ENCODE measurements at places on chromosomes 16 and 17.

DNA sequence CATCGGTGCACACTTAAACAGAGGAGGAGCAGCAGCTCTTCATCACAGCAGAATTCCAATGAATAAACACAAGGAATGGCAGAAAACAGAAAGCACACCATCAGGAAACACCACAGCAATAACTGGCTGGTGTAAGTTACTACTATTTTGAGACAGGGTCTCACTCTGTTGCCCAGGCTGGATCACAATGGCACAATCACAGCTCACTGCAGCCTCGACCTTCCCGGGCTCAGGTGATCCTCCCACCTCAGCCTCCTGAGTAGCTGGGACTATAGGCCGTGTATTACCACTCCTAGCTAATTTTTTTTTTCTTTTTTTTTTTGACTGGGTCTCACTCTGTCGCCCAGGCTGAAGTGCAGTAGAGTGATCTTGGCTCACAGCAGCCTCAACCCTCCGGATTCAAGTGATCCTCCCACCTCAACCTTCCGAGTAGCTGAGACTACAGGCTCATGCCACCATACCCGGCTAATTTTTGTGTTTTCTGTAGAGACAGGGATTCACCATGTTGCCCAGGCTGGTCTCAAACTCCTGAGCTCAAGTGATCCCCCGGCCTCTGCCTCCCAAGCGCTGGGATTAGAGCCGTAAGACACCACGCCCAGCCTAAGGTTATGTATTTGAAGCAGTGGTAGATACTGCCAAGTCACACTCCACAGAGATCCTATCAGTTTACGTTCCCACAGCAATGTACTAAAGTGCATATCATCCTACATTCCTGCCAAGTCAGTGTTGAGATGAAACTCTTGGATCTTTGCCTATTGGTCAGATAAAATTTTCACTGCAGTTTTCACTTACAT lies 20.7 kb downstream of the TRAP1 start:
- DNase-seq, result no peak

DNA sequence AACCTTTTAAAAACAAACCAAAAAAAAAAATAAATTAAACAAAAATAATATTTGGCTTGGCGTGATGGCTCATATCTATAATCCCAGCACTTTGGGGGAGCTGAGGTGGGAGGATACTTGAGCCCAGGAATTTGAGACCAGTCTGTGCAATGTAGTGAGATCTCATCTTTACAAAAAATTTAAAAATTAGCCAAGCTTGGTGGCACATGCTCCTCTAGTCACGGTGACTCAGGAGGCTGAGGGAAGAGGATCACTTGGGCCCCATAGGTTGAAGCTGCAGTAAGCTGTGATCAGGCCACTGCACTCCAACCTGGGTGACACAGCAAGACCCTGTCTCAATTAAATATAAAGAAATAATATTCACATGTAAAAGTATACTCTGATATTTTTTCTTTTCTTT lies 12.2 kb downstream of the GNGT2 start:
- DNase-seq, result no peak

DNA sequence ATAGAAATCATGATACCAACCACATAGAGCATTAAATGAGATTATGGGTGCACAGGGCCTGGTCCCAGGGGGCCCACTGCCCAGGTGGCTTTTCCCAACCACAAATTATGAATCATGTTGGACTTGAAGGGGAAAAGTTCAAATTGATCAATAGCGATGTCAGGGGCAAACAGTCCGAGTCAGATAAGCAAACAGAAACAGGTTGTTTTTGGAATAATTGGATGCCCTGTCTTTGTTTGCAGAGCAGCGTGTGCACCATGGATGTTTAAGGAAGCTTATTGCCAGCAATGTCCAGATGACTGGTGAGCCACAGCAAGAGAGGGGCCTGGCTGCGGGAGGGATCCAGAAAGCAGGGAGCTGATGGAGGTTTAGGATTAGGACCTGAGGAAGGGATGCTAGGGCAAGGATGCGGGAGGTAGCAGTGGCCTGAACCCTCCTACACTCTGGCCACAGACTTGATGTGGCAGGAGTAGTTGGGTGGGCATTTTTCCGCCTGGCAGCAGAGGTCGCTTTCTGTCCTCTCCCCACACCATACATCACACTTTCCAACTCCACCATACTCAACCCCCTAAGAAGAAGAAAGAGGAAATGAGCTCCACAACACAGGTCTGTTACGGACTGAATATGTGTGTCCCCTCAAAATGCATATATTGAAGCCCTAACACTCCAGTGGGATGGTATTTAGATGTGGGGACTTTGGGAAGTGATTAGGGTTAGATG lies 266.4 kb upstream of the RPL38 start:
- peak; percentile 38 for DNase-seq

DNA sequence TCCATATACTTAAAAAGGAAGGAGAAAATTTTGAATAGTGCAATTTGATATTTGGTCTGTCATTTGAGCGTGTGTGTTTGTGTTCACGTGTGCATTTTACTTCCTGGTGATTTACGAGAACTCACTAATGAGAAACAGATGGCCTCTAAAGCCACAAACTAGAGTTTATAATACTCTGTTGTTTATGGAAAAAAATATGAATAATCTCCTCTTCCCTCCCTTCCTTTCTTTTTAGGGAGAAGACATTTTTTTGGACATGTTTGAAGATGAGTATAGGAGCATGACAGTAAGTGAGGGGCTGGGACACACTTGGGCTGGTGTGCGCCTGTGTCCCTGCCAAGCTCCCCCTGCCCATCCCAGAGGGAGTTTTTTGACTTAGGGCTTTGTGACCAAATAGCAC lies 102.7 kb downstream of the CLEC16A start:
- no peak for DNase-seq

DNA sequence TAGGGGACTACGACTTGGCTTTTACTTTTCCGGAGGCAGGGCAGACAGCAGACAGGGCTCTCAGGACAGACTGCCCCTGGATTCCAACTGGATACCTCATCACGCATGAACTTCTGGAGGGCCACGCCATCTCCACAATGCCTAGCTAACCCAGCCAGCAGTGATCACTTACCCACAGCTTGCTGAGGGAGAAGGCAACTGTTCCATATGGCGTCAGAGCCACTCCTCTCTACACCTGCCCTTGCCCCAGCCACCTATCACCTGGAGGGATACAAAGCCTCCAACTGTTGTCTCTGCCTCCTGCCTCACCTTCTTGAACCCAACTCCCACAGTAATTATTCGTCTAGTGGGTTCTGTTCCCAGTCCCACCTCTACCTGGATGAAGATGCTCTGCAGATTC lies 8.8 kb downstream of the MYO19 start:
- DNase-seq, result peak; percentile 63

DNA sequence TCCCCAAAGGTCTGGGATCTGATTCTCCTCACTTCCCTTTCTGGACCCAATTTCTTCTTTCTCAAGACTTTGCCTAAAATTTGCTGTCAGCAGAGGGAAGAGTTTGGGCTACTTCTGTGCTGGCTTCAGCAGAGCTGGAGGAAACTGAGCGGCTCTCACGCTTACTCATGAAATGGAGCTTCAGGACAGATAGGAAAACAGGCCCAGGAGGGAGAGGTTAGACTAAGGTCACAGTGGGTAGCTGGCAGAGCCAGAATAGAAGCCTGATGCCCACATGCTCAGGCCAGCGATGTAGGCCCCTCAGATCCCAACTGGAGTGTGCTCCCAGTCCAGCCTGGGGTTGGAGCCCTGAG lies 593 bp downstream of the SLC38A7 start:
- DNase-seq, result no peak

DNA sequence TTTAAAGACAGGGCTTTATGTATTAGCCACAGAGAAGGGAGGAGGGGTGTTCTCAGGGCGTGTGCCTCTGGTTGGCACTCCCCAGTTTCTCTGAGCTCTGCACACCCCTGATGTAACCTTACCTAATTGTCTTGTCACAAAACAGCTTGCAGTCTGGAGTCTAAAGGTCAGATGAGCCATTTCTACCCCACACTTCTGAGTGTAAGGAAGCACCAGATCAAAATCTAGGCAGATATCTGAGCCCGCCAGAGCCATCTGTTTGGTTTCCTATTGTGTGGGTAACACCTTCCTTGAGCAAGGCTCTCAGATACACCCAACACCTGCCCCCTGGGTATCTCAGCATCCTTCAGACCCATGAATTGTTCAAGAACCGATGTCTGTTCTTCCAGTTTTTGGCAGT lies 15.5 kb downstream of the CDH1 start:
- no peak for DNase-seq

DNA sequence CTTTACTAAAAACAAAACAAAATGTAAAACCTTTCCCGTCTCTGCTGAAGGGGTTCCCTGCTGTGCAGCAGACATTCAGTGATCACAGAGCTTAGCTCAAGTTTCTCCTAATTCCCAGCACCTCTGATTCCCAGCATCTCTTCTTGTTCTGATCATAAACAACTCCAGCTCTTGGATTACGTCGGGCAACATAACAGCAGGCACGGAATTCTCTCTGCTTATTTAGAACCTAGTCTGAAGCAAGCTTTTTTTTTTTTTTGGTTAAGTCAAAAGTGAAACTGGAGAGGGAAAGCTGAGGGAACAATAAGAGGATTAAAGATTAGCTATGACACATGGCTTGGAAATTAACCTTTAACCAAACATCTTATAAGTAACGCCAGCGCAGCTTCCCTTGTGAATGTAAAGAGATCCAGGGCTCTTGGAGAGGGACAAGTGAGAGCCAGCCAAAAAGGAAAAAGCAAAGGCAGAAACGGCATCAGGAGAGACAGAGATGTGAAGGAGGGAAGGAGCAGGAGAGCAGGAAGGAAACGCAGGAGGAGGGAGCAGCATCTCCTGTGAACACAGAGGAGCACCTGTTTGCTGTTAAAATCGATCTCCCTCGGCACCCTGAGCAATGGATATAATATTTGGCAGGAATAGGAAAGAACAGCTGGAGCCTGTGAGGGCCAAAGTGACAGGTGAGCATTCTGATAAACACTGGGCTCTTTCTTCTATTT lies at the start of gene BCO1:
Gene BCO1, plus strand, starts transcription at position 394 of the 716 bp plus-strand sequence. Its CDS starts 220 bp downstream, at position 614.
- no peak for DNase-seq

GRCh38 chr17:72931163-72931562 lies 161.3 kb downstream of the SLC39A11 start:
- DNase-seq, result no peak

GRCh38 chr16:63787014-63787413 lies 1334.8 kb downstream of the CDH11 start:
- no peak for DNase-seq

- no peak for DNase-seq
Observed at GRCh38 chr16:49698931-49699840, 156.7 kb downstream of the ZNF423 start.

GRCh38 chr16:57906382-57907316 lies 64.3 kb downstream of the CNGB1 start:
- no peak for DNase-seq

GRCh38 chr16:30677931-30678585 lies 19.8 kb downstream of the FBRS start:
- no peak for DNase-seq

GRCh38 chr16:82653550-82654511 lies 27.1 kb downstream of the CDH13 start:
- DNase-seq, result no peak

DNA sequence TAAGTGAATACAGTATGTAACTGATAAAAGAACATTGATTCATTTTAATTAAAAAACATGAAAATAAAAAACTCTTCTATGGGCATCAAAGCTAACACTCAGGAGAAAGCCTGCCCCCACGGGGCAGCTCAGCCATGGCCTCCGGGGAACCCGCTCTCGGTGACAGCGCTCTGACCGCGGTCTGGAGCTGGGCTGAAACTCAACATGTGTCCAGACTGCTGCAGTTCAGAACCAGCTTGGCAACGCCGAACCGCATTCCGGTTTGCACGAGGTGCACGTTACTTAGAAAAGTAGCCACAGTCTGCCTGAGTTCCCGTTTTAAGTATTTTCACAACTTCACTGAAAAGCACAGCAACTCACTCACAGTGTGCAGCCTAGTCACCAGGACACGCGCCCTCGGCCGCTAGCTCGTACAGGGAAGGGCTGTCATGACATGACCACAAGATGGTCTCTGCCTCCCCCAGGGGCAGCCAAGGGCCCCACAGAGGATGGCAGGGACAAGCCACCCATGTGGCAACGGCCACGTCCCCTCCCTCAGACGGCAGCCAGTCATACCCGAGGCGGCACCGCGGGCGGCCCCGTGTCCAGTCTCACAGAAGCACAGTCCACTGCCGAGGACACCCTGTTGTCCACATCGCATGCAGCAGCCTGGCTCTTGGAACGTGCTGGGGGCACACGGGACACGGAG lies 77.1 kb upstream of the METRNL start:
- no peak for DNase-seq

DNA sequence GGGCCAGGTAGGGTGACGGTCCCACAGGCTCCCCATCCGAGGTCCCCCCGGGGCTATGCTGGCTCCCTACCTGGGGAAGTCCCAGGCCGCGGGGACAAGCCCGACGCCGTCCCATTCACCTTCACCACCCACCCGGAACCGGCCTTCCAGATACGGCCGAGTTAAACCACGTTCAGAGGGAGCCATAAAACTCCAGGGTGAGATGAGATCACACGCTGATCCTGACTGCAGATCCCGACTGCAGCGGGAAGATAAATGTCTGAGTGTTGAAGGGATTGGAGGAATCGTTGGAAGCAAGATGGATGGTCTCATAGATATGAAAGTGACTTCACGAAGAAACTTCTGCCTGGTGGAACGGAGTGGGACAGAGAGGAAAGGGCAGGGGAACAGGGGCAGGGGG lies 13.6 kb upstream of the C1QTNF8 start:
- no peak for DNase-seq

DNA sequence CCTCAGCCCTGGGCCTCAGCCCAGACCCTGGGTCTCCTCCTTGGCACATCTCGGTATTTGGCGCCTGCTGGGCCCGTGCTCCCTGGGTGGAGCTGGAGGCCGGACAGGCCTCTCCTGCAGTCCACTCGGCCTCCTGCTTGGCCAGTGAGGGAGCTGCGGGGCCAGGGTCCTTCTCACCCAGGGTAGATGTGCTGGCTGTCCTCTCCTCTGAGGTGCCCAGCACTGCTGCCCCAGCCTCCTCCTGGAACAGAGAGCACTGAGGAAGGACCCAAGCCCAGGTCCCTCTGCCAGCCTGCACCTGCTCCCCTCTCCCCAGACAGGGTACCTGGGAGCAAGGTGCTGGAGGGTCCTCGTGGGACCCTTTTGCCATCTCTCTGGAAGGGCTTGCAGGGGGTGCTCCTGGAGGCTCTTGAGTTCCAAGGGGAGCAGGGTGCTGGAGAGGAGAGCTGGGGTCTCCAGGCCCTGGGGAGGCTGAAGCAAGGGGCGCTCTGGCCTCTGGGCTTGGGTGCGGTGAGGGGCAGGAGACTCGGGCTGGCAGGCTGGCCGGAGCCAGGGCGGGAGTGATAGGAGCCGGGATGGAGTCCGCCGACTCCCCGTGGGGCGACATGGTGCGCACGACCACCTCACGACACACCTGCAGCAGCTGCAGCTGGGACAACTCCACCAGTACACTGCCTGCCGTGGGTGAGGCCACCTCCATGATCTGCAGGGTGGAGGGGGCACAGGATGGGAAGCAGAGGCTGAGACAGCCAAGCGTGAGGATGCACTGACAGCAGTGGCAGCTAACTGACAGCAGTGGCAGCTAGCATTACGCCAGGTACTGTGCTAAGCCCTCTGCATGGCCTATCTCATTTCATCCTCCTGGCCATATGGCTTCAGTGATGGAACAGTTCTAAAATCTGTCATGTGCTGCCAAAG lies 17.8 kb downstream of the TSPOAP1 start:
- DNase-seq, result peak; percentile 79
